ENCODE measurements at places on chromosomes 1 and 21.
A peak's percentile ranks its signal among the peaks of the same experiment; 100 is the strongest.

DNA sequence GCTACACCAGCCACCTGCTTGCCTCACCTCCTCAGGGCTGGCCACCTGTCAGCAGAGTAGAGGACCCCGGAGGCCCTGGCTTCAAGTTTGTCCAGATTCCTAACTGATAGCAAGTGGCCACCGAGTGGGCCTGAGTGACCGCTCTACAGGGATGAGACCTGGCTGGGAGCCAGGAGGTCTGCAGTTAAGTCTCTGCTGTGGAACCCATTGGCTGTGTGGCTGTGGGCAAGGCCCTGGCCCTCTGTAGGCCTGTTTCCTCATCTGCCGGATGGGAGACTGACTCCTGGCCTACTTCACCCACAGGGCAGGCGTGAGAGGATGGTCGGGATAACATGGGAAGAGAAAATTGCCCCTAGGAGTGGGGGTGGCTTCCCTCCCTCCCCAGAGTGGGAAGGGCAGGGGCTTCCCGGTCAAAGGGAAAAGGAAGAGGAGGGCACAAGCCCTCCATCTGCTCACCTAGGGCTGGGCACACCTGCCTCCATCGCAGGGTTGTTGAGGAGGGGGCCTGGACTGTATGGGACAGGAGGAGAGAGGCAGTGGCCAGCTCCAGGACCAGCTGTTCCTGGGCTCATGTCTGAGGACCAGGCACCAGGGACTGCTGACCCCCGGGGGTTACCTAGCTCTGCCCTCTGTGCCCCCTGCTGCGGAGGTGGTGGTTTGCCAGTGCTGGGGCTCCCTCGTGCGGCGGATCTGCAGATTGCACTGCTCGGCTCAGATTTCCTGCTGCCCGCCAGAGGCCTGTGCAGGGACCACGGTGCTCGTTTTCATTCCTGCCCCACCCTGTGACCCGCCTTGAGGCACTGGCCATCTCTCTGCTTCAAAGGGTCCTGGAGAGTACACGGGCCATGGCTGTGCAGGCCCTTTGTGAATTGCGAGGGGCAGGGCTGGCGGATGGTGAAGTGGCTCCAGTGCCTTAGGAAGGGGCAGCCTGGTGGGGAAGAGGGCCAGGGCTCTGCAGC, 9.1 kb upstream of the MTFR1L start:
- DNase-seq, result peak; percentile 96

DNA sequence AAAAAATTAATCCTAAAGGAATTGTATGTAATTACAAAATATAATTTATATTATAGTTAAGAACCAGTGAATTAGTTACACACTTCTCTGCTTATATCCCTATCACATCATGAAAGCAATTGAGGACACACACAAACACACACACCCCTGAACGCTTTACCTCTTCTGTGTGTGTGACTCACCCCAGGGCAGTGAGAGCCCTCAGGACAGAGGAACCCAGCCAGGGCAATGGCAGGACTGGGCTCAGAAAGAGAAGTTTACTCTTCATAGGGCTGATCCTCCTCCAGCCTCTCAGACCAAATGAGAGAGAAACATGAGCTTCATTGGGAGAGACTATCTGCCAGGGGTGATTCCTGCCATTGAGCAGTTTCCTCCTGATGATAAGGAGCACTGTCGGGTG, 38.1 kb downstream of the SLC44A3 start:
- DNase-seq, result no peak

DNA sequence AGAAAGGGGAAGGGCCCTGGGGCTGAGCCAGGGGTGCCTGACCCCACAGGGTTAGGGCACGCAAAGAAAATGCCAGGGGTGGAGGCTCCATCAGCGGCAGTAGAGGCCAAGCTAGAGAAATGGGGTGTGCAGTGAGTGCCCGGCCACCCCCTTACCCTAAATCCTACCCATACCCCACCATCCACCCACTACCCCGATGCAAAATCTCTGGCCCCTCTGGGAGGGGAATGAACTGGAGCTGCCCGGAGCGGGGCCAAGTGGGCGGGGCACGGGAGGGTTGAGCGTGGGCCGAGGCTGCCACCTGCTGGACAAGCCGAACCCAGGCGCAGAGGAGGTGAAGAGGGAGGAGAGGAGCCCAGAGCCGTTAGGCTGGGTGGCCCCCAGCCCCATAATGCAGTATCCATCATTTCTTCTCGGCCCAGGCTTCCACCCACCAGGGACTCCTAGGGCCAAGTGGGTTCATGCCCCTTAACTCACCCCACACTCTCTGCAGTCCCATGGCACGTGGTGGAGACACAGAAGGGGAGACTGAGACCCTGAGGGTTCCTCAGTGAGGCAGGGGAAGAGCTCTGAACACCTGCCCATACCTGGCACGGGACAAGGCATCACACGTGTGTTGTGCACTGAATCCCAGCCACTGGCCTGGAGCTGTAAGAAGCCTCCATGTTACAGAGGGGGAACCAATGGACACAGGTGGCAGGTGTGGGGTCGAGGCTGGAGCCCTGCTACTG, 1.4 kb upstream of the C1QC start:
- peak; percentile 86 for DNase-seq

- DNase-seq, result peak; percentile 85
These were observed 2.7 kb downstream of the TMEM200B start for GRCh38 chr1:29120947-29121485.

- no peak for DNase-seq
These were observed 2.6 kb downstream of the PDE4B start for GRCh38 chr1:65795311-65795710.

DNA sequence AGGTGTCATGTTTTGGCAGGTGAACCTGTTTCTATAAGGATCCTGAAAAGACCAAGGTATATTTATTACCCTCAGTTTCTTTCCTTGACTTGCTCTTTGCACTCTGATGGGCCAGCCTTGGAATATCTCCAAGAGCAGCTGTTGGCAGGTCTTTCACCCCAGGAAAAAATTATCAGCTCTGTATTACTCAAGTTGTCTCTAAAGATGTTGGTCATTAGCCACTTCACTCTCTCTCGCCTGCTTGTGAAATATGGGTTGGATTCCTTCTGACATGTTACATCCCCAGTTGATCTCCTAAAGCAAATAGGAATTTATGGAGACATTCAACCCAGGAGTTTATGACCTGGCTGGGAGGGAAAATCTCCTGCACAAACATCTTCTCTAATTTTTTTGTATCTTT, 85.9 kb downstream of the KCNJ15 start:
- DNase-seq, result no peak

- DNase-seq, result no peak
These were observed 72.4 kb downstream of the SEC16B start for GRCh38 chr1:177897281-177897997.

DNA sequence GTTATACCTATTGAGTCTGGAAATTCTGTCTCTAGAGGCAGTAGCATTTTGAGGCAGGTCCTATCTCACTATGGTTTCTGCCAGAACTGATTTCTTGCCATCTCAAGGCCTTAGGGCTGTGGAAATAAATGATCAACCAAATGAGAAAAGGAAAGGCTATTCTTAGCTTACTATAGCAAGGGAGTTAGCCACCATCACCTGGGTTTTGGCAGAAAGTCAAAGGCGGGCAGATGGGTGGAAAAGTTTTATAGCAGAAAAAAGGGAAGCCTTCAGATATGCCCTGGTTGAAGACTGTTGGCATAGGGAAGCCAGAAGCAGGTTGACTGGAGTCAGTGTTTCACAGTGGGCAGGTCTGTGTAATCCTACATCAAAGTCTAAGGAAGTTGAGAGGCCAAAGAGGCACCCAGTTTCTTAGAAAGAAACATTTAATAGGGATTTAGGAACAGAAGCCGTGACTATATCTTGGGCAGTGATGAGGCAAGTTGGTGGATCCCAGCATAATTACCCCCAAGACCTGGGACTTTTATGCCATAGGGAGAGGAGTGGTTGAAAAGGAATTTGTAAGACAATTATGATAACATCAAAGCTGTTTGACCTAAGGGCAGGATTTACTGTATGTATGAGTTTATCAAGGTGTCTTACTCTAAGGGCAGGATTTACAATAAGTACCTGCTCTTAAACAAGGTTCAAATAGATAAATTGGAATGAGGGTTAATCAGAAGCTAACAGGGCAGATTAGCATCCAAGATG, 29.7 kb downstream of the CTH start:
- no peak for DNase-seq

DNA sequence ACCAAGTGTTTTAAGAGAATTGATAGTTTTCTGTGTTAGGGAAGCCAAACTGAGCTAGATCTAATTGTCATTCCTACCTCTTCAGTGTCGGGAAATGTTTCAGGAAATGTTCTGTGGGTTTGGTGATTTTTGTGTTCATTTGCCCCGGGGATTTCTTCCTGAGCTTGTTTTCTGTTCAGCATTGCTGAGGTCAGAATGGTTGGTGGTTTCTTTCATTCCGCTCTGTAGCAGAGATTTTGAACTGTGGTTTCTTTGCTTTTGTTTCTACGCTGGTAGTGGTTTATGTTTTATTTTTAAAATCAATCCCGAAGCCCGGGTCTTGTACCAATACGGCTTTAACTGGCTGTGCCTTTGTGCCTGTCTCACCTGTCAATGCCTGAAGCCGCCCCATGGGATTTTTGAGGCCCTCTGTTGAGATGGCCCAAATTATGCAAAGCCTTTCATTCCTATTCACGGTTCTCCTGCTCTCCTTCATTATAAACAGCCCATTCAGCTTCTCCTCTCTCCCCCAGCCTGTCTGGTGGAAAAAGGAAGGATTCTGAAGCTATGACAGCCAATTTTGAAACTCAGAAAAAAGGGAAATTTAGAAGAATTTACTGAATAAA, 417.2 kb upstream of the KAZN start:
- no peak for DNase-seq

DNA sequence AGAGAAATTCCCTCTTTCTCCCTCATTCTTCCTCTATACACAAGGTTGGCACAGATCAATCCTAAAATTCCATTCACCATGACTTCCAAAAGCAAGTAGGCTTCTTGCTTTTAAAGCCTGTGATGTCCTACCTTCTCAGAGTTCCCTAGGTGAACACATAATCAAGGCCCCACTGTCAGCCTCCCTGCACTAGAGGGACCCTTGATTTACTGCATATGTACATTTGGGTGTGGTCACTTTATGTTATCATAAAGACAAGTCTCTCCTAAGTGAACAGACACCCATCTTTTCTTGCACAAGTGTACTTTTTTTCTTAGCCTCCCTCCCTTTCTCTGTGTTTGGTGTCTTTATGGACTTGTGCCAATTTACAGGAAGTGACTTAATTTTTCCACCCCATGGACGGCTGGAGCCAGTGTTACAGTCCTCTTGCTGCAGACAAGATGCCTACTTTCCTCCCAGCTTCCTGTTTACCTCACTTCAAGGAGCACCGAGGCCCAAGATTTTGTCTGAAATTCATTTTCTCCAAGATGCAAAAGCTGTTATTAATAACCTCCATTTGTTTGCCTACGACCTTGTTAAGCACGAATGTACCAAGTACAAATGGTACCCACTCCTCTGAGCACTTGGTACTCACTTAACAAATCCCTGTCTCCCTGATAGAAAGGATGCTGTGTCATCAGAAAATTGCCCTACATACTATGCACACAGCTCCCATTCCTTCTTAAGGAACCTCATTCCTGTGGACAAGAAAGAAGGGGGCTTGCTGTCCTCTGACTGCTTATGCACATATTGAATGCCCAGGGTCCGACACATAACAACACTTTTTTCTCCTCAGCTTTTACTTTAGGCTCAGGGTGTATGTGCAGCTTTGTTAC, 82.8 kb upstream of the SLC44A3 start:
- no peak for DNase-seq

- DNase-seq, result no peak
These were observed 81.5 kb upstream of the DPYD start for GRCh38 chr1:98002288-98002687.

GRCh38 chr1:230105754-230106625, 39.0 kb downstream of the GALNT2 start:
- DNase-seq, result no peak

DNA sequence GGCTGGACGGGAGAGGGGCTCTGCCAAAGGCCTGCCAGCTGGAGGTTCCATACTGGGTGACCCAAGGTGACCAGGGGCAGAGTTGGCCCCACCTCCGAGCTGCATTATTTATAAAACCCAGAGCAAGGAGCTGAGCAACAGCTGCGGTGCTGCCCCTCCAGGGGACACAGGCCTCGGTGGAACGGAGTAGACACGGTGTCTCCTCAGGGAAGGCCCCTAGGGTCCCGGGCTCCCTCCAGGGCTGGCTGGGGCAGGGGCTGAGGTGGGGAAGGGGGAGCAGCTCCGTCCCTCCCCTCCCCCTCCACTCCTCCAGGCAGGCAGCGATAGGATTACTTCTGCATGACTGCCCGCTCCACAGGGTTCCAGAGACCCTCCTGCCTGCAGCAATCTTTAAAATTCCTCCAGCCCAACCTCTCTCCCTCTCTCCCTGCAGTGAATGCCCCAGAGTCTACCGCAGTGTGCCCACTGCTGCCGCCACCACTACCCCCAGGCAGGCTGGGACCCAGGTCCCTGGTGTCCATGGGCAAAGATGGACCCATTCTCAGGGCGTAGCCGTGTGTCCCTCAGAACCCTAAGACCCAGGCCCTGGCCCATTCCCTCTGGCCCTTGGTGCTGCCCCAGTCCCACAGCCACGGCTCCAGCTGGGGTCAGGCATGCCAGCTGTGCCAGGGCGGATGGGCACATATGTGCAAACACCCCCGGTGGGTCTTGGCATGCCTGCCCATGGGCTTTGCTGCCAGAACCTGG, 10.8 kb downstream of the AHDC1 start:
- DNase-seq, result no peak

GRCh38 chr1:55697997-55698535, 482.9 kb upstream of the USP24 start:
- DNase-seq, result no peak

DNA sequence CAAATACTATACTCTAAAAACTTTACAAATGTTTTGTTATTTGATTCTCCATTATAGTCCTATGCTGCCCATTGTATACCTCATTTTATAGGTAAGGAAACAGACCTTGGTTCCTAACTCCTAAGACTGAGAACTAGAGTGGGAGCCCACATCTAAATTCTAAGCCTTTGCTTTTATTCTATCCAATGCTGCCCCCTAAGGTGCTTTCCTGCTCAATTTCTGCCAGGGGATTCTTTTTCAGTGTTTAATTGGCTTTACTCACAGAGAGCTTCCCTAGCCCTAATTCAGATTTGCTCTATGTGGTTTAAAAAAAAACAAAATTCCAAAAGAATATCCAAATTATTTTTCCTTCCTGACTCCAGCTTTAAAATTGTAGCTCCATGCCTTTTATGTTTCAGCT, 64.5 kb downstream of the KIF14 start:
- no peak for DNase-seq

GRCh38 chr1:234610061-234610665, at the start of gene IRF2BP2:
TSS of gene IRF2BP2 (minus strand) at chr1:234610178. CDS start at chr1:234609494, 684 bp downstream.
- DNase-seq, result peak; percentile 91

DNA sequence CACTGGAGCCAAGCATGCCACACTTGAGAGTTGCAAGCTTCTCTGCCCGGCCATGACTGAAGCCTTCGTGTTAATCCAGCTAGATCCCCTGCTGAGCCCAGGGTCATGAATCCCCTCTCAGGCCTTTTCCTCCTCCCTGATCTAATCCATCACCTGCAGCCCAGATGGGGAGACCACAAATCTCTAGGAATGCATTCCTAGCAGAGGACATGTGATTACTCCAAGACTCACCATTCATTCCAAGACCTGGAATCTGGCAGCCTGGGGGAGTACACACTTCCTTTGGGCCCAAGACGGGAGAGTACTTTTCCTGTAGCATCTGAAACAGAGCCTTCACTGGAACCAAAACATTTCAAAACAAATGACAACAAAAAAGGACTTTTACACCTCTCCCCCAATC, 269.3 kb upstream of the NFIA start:
- DNase-seq, result no peak

GRCh38 chr1:160161965-160162705, 10.7 kb downstream of the ATP1A4 start:
- no peak for DNase-seq

GRCh38 chr1:216168546-216168945, 254.7 kb downstream of the USH2A start:
- DNase-seq, result no peak

Data from activated CD8-positive, alpha-beta memory T cell treated with anti-CD3 and anti-CD28 coated beads for 24 hours (primary cell).